ENCODE measurements at places on chromosomes 12 and 14. TPM values are rescaled to one million over a fixed set of nuclear protein-coding genes. Genes with fewer than 3 reads are reported as not detected.

The KRT82 gene
- not detected for total RNA-seq

The TMEM260 gene
- 5.0 TPM for total RNA-seq

The FKBP3 gene
- total RNA-seq, result 124 TPM

The ISM2 gene
- not detected for total RNA-seq

The LUM gene
- total RNA-seq, result 34.6 TPM

The GALNT9 gene
- not detected for total RNA-seq

The TESPA1 gene
- 0.59 TPM for total RNA-seq

The LRRC74A gene
- not detected for total RNA-seq

The ARHGDIB gene
- 49.9 TPM for total RNA-seq

The TECPR2 gene
- total RNA-seq, result 21.3 TPM

The IRF2BPL gene
- 38.8 TPM for total RNA-seq

The PPP1R1A gene
- total RNA-seq, result 192 TPM

The KITLG gene
- 10.1 TPM for total RNA-seq

The ARHGEF40 gene
- 21.2 TPM for total RNA-seq

The TSPAN11 gene
- 1.9 TPM for total RNA-seq

The ABCB9 gene
- 3.9 TPM for total RNA-seq

The ATP2A2 gene
- total RNA-seq, result 3,087 TPM

The HDAC7 gene
- total RNA-seq, result 35.9 TPM

The NFE2 gene
- total RNA-seq, result 0.40 TPM

The CLEC4C gene
- total RNA-seq, result not detected

The SEC23A gene
- total RNA-seq, result 79.7 TPM

The TPPP2 gene
- total RNA-seq, result 0.81 TPM

The ERG28 gene
- total RNA-seq, result 5.9 TPM

Measured in Right ventricle myocardium superior (tissue), 1 donor.